ENCODE measurements at places on chromosomes 7 and 10.

DNA sequence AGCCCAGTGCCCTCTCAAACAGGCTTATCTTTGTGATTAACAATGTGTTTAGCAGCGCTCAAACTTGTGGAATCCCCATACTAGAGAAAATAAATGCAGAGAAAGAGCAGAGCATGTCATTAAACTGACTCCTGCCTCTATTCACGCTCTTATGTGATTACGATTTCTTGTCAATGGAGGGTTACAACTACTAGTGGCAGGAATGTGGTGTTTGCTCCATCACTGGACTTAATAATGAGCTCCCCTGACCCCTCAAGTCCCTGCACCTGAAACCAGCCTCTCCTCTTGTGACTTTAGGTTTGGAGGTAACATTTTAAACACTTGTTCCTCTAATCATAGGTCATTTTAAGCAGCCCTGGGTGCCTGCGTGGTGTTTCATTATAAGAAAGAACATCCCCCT, 121.9 kb downstream of the PLPP4 start:
- DNase-seq = no peak

- DNase-seq = no peak
These were observed 94.8 kb upstream of the PPIF start for GRCh38 chr10:79252450-79252849.

DNA sequence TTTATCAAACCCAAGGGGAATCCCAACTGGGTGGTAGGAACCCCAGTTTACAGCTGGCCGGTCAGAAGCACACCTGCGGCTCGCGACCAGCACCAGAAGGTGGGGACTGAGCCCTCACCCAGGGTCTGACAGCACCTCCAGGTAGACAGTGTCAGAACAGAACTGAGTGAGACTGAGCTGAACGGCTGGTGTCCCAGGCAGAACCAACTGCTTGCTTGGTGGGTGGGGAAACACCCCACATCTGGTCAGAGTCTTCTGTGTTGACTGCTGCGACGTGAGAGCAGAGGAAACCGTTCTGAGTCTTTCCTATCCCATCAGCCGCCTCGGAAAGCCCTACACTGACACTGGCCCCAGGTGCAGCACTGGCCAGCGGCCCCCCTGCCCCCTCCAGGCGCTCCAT, 160.7 kb downstream of the MAD1L1 start:
- no peak for DNase-seq

DNA sequence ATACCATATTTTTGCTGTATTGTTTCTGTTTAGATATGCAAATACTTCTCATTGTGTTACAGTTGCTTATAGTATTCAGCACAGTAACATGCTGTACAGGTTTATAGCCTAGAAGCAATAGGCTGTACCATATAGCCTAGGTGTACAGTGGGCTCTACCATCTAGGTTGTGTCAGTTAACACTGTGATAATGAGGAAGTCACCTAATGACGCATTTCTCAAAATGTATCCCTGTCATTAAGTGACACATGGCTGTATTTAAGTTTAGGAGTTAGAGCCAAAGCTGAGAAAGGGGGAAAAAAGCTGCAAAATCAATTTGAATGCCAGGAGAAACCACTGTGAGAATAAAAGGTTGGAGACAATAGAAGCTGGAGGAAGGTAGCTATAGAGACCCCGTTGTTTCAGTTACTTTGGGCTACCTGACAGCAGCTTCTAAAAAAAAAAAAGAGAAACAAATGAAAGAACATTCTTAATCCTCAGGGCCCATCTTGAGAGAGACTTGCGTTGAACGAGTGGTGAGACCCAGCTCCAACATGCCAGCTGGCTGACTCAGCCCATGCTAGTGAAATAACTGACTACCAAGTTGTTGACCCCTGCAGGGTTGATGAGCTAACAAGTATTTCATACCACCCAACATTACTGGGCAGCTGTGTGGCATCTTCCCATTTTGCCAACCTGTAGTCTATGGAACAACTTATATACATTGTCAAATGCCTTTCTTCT, 8.7 kb downstream of the STARD3NL start:
- DNase-seq = no peak

DNA sequence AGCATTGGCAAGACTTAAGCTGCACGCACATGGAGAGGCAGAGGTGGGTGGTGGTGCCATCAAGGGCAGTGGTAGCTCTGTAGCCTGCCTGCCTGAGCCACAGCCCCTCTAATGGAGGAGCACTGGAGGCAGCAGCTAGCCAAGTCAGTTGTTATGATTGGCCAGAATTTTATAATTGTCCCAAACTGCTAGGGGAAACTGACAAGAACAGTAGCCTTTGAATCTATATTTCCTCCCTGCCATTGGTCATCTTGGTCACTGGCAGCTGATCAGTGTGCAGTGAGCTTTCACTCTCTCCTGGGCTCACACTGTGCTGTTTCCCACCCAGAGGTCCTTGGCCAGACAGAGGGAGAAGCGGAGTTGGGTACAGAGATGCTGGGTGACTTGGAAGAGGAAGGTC, 9.6 kb upstream of the ZNF783 start:
- DNase-seq = no peak

GRCh38 chr10:101075775-101076174, 14.0 kb downstream of the KAZALD1 start:
- DNase-seq = no peak

DNA sequence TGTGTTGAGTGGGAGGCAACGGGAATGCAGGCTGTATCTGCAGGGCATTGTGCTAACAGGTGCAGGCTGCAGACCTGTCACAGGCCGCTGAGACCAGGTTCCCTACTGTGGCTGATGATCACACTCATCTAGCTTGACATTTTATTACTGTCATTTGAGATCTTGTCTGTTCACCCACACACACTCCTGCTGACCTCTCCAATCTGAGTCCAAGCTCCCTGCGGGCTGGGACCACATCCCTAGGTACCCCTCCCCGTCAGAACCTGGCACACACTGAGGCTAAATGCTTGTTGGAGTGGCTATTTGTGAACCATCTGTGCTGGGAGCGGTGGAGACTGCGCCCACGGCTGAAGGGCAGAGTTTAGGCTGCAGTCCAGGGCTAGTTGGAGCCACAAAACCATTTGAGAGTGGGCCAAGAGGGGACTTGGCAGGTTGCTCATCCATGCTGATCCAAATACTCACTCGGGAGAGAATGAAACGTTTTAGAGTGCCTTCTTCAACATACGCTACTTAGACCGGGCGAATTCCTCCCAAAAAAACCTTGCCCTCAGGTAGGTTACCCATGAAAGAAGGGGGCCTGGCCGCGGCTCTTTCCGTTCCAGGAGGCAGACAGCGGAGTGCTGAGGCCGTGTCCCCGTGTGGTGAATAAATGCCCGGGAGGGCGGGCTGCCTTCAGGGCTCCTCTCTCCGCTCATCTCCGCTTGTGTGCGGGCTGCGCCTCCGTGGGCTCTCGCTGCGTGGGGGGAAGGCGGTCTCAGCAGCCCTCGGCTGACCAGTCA, 164.4 kb downstream of the RGS10 start:
- no peak for DNase-seq

DNA sequence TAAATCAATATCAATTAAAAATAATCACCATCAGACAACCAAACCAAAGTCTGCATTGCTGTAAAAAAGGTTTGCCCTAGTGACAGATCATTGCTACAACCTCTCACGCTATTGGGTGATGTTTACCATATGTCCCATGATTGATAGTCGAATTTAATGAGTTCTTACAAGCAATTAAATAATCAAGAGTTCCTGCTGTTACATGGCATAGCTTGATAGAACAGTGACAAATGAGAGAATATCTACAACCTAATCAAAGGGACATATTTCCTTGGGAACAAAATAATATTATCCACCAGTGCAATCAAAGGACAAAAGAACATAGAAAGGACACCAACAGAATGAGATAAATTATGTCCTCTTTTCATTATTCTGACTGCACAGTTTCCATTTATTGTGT, 387.4 kb downstream of the ETV1 start:
- DNase-seq = no peak

GRCh38 chr10:23441251-23441650, 2.4 kb downstream of the OTUD1 start:
- DNase-seq = no peak

DNA sequence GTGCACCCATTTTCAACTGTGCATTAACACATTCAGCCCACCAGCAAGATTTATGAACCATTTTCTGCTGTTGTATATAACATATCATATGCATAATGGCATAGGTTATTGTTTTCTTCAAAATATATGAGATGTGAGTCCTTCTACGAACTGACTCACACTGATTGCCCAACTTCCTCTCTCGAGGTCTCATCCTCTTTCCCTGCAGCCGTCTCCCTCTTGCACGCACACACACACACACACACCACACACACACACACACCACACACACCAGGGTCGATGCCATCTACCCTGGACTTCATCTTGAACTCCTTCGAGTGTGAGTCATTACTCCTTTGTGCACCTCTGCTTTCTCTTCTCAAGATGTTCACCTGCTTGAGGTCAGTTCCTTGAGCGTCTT, 36.7 kb downstream of the EGFR start:
- DNase-seq = no peak

DNA sequence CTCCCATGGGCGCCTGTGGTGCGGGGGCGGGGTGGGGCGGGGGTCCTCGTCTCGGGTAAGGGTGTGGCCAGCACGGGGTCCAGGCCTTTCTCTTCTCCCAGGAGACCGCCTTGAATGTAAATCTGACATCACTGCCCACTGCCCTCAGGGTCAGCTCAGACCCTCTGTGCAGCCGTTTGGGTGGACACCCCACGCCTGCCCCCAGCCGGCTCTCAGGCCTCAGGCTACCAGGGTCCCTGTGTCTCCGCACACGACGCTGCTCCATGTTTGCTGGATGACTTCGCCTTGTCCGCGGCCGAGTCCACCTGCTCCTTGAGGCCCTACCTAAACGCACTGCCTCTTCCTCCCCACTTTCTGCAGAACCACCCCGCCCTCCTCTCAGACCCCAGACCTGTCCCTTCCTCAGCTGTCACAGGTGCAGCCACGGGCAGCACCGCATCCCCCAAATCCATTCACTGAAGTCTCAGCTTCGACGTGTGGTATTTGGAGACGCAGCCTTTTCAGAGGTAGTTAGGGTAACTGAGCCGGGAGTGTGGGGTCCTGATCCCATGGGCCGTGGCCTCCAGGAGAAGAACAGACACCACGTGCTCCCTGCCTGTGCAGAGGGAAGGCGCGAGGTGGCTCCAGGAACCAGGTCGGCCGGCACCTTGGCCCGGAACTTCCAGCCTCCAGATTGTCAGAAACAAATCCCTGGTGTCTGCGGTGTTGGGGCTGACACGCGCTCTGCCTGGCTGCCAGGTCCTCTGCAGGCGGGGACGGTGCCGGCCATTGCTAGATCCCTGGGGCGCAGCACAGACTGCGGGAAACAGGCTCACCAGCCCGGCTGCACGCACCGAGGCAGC, 97.4 kb upstream of the DIP2C start:
- no peak for DNase-seq
